Stimulated activated CD8-positive, alpha-beta memory T cell treated with anti-CD3 and anti-CD28 coated beads, Interleukin-15, amount 100 ng/mL, for 1 hour (primary cell): ENCODE measurements at places on chromosomes 2 and 18.

GRCh38 chr2:214830794-214831346 lies 21.4 kb upstream of the BARD1 start:
- DNase-seq: no peak

GRCh38 chr2:101775092-101775491 lies 77.6 kb downstream of the MAP4K4 start:
- DNase-seq: no peak

- DNase-seq: no peak
Measured at GRCh38 chr2:23684395-23685176, 242.3 kb downstream of the ATAD2B start.

GRCh38 chr2:238220892-238221521 lies 17.5 kb upstream of the ILKAP start:
- DNase-seq: no peak

GRCh38 chr2:97849881-97850528 lies 136.6 kb downstream of the ZAP70 start:
- DNase-seq: no peak

- no peak for DNase-seq
Measured at GRCh38 chr2:133774654-133775015, 206.4 kb upstream of the NCKAP5 start.
